ENCODE measurements at places on chromosomes 7 and 10.

GRCh38 chr10:103241262-103242011 is 4.2 kb upstream of the RPEL1 start:
- no peak for DNase-seq

DNA sequence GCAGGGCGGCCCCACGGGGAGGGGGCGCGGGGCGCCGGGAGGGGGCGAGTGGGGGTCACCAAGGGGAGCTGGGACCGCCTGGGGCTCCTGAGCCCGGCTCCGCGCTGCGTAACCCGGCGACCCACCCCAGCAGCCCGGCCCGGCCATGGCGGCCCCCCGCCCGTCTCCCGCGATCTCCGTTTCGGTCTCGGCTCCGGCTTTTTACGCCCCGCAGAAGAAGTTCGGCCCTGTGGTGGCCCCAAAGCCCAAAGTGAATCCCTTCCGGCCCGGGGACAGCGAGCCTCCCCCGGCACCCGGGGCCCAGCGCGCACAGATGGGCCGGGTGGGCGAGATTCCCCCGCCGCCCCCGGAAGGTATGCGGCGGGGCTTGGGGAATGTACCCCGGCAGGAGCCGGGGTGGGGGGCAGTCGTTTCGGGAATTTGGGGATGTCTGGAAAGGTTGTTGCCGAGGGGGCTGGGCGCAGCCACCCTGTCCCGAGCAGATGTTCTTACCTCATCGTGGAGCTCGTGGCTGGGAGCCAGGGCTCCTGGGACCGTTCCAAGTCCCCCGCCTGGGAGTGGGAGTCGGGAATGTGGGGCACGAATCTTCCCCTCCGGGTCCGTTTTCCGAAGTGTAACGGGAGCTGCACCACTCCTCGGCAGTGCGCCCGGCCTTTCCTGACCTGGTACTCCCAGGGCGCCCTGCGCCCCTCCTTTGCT is 431 bp downstream of the ZYX start:
- no peak for DNase-seq

- no peak for DNase-seq
Measured at GRCh38 chr10:35369049-35369611, 32.8 kb downstream of the CCNY start.

- DNase-seq = no peak
Measured at GRCh38 chr10:43930777-43931176, 282.1 kb upstream of the ZNF32 start.

GRCh38 chr10:95785942-95786669 is 30.1 kb downstream of the ENTPD1 start:
- DNase-seq = no peak

DNA sequence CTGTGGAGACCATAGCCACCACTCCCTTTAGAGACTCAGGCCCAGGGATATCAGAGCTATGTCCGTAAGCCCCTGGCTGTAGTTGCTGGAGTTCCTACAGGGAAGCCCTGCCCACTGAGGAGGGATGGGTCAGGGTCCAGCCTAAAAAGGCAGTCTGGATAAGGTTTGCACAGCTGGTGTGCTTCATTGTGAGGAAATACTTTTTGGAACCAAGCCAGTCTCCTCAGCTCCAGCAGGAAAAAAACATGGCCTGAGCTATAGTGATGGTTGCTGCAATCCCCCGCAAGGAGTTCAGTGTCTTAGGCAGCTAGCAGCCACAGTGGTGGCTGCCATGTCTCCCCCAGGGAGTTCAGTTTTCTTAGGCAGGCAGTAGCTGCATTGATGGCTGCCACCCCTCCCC is 52.6 kb upstream of the CYP2C8 start:
- DNase-seq = no peak

DNA sequence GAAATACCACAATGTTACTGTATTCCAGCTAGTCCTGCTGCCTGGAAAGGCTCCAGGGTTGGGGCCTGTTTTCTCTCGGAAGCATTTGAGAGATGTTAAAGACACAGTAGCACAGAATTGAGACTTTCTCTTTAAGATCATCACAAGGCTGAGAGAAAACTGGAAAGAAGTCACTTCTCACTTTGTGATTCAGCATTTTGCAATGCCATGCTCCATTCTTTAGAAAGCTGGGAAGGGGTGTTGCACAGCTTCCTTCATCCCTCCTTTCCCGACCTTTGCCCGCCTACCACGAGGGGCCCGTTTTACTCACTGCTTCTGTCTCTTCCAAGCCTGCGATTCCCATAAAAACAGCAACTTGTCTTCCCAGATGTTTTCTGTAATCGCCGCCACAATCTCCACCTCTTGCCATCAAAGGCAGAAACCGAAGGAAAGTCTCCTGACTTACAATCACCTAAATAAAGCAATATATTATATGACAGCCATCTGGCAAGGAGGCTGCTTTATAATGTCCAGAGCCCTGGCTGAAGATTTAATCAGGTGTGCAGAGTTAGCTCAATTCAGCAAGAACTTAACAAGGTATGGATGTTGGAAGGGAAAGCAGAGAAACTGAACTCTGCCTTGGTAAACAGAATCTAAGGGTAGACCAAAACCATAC is 18.9 kb downstream of the NOD1 start:
- no peak for DNase-seq

DNA sequence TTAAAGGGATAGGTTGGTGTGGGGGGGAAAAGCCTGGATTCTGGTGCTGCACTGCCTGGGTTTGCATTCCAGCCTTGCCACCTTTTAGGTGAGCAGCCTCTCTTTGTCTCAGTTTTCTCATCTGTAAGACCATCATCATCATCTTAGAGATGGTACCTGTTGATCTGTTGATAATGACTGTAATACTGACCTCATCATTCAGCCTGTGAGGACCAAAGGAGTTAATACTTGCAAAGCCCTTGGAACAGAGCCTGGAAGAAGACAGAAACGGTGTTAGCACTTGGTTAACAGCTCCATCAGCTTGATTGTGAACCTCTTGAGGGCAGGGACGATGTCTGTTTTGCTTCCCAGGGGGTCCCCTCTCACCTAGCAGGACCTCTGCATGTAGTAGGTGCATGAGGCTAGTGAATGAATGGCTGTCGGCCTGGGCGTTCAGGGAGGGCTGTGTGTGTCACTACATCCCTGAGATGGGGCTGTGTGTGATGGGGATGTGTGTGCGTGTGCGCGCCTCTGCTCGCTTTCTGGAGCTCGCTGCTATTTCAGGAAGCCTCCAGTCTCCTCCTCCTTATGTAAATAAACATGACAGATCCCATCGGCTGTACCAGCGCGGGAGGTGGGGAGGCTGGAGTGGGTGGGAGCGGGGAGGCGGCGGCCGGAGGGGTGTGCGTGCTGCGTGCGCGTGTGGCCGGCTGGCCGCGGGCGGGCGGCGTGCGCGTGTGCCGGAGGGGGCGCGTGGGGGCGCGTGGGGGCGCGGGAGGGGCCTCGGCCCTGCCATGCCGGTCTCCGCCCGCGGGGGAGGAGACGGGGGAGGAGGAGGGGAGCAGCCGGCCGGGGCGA is 61.2 kb downstream of the NEURL1 start:
- DNase-seq = no peak

GRCh38 chr10:48820231-48820630 is 119.4 kb downstream of the LRRC18 start:
- DNase-seq = no peak

DNA sequence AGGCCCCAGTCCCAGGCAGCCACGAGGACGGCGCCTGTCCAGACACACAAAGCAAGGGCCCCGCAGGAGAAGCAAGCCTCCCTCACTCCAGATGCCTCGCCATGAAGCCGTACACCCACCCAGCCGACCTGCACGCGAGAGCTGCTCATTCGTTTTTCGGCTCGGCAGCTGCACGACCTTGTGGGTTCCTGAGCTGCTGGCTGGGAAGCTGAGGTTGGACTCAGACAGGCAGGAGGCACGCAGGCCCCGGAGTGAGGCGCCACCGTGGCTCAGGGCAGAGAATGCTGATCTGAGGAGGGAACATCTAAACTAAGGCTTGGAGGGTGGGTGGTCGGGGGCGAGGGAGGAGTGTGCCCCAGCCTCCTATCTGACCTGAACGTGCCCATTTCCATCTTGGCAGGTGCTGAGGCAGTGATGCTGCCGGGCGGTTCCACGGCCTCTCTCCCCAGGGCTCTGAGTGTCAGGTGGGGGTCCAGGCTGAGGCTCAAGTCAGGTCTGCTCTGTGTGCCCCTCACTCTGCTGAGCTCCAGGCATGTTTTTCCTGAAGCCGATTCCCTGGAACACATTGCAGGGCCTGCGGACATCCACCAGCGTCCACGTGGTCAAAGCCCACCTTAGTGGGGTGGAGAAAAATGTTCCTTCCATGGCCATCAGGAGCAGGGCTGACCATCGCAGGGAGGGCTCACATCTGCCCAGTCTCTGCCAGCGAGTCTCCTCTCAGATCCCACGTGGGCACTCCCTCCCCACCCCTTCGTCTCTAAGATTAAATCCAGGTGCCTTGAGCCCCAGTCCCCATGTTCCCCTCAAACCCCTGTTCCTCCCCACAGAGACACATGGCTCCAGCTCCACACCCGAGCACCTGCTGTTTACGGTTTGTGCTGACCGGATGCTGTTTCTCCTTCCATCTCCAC is 28.1 kb upstream of the FAM20C start:
- no peak for DNase-seq

- no peak for DNase-seq
Measured at GRCh38 chr10:100628061-100628460, 92.3 kb downstream of the HIF1AN start.

DNA sequence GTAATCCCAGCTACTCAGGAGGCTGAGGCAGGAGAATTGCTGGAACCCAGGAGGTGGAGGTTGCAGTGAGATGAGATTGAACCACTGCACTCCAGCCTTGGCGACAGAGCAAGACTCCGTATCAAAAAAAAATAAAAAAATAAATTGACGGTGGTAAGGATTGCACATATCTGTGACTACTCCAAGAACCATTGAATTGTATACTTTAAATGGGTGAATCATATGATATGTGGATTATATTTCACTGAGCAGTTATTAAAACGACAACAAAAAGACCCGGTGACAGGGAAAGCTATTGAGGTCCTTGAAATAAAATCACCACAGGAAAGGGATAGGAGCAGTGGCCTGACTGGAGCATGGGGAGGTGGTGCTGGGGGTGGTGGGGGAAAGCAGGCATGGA is 31.2 kb upstream of the COMTD1 start:
- DNase-seq = no peak

DNA sequence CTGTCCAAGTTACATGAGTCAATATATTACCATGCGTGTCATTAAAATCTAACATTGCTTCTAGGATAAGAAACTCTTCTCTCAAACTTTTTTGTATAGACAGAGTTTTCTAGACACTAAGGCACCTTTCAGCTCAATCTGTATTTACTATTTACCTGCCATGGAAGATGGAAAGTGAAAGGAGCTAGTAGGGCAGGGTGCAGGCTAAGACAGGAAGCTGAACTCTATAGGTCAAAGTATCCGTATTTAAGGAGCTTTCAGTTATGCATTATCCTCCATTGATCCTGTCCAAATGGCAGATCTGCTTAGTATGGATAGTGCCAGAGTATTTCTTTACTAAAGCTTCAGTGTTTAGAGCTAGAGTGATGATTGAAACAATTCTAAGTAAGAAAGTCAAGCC is 612.8 kb downstream of the IPMK start:
- no peak for DNase-seq

DNA sequence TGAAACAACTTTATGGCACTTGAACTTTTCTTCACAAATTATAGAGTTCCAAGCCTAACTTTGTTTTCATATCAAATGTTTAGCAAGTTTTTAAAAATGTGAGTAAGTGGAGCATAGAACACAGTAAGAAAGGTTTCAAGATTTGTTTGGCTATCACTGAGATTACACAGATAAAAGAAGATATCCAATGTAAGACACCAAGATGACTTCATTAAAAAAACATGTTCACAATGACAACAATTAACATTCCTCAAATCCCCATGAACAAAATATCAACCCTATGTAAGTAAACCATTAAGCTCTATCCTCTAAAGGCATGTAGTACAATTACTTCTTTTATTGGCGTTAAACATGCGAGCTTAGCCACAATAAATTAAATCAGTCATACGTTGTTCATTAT is 129.7 kb downstream of the RELN start:
- no peak for DNase-seq

DNA sequence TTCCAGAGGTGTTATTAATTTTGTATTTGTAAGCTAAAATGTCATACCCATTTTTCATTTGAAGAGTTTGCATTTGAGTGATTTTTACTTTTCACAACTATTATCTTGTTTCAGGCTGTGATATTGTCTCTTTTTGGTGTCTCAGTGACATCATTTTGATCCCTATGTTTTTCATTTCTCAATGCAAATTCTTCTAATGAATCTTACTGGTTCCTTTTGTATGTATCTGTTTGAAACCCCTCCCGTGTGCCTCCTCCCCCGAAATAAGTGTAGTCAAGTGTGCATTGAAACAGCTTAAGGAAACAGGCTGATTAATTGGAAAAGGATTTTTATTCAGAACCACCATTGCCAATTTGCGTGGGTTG is 77.8 kb downstream of the SHH start:
- DNase-seq = no peak

- no peak for DNase-seq
Measured at GRCh38 chr7:77338883-77339629, 77.1 kb downstream of the GSAP start.

GRCh38 chr10:62442006-62442405 is 67.8 kb downstream of the ZNF365 start:
- DNase-seq = no peak

- no peak for DNase-seq
Measured at GRCh38 chr10:5830629-5831445, 17.6 kb upstream of the GDI2 start.

DNA sequence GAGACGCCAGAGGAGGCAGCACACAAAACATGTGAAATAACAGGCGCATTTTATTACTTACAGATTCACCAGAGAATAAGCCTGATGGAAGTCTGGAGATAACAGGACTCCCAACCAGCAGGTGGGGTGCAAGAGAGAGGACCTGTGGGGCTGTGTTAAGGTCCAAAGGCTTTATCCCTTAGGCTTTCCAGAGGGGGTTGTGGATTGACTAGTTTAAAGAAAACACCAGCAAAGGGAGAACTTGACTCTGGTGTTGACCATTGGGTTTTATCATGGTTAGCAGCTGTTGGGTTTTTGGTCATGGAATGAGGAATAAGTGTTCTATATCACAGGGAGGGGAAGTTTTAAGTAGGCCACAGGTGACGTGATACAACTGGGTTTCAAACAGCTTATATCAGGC is 1.6 kb upstream of the CRPPA start:
- DNase-seq = no peak

DNA sequence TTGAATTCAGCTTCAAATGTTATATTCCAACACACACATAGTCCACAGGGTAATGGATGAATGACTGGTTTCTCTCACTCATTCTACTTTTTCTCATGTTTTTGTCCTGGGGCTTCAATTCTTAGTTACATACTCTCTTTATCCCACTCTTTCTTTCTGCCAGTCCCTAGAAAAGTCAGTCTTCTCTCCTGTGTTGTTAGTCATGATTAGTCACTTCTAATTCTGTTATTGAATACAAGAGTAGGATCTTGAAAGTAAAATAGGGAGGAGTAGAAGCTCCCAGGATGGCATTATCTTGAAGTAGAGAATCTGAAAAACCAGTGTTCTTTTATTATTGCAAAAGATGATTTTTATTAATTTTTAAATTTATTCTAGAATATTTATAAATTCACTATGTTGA is 45.5 kb upstream of the CALCR start:
- DNase-seq = no peak

GRCh38 chr7:16524332-16524731 is 2.3 kb upstream of the LRRC72 start:
- DNase-seq = peak; percentile 17

- no peak for DNase-seq
Measured at GRCh38 chr10:46299286-46299535, 12.4 kb downstream of the ANTXRL start.

- no peak for DNase-seq
Measured at GRCh38 chr7:137882261-137882668, 35.5 kb upstream of the DGKI start.

Data from NCI-H2081 treated with DMSO at 0.1 percent for 48 hours (cell line).